Hematopoietic multipotent progenitor cell treated with erythropoietin and hydrocortisone succinate and interleukin-3 and kit ligand, for 15 days (in vitro differentiated cells): ENCODE measurements at places on chromosomes 5 and 9.

GRCh38 chr5:78562001-78562400, 86.6 kb downstream of the LHFPL2 start:
- no peak for DNase-seq

DNA sequence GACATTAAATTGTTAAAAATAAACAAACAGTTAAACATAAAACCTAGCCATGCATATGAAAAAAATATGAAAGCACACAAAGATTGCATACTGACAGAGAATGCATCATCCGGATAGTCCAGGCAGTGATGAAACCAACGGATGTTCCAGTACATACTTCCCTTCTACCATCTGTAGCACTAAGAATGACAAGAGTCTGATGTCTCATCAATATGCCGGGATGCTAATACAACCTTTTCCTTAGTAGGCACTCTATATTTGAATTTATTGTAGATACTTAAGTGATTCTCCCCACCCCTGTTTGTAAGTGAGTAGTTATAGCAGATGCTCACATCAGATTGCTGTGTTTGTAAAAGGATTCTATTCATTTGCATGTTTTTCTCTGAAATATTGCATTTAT, 571.2 kb upstream of the WWC1 start:
- no peak for DNase-seq

DNA sequence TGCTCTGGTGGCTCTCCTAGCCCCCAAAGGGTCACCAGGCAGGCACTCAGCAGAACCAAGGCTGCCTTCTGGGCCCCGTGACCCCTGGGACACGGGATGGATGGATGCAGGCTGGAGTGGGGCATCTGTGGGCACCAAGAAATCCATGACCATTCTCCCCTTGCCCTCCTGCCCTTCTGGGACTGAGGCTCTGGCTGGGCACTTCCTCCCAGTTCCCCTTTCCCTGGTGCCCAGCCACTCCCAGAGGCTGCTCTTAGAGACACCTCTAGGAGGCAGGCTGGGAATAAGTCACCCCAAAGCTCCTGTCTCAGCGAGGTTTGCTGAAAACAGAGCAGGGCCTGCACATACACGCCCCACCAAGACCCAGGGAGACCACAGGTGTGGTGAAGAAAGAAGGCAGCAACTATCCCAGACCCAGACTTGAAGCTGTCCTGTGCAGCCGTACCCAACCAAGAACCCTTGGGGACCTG, 943 bp downstream of the STING1 start:
- DNase-seq: no peak

DNA sequence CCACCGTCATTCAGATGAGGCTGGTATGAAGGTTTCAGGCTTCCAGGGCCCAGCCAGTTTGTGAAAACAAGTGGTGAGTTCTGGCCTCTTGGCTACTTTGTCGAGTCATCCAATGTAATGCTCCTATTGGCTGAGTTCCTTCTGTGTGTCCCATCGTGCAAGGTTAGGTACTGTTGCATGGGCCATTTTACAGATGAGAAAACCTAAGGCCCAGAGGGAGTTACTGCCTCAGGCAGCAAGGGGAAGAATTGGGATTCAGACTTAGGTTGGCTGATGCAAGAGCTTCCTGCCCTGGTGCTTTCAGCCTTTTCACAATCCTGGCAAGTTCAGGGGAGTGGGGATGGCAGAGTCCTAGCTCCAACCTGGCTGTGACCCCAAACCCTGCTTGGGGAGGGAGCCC, 17.4 kb upstream of the PITX1 start:
- no peak for DNase-seq

- no peak for DNase-seq
These were observed 27.3 kb downstream of the PUM3 start for GRCh38 chr9:2816476-2817141.

DNA sequence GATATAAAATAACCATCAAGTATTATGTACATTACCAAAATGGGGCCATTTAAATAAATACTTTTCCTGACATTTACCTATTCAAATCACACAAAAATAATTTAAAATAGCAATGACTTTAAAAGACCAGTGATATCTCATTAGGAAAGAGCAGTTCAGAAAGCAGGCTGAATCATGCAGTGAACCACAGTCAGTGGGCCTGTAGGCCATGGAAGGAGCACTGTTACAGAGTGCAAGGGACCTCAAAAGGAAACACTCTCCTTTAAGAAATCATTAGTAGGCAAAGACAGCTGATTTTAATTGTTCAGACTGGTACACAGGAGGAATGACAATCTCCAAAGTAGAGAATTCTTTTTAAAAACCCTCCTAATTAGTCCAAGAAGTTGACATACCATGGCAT, 283.5 kb upstream of the EFNA5 start:
- DNase-seq: no peak

- no peak for DNase-seq
These were observed 1012.8 kb upstream of the EDIL3 start for GRCh38 chr5:85397451-85397850.

DNA sequence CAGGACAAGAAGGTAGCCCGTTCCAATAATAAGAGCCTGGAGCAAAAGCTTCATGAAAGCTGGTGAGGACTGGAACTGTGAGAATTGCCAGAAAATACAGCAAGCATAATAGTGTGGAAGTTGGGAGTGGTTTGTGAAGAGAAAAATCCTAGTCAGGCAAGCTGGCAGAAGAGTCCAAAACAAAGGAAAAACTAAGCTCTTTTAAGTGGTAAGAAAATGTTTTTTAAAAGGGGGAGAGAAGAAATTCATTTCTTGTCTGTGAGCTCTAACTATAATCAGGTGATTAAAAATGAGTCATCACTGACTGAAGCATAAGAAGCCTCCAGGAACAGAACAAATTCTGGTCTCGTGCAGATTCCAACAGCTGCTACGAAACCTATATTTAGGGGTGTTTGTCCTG, 102.6 kb downstream of the CAAP1 start:
- DNase-seq: no peak

DNA sequence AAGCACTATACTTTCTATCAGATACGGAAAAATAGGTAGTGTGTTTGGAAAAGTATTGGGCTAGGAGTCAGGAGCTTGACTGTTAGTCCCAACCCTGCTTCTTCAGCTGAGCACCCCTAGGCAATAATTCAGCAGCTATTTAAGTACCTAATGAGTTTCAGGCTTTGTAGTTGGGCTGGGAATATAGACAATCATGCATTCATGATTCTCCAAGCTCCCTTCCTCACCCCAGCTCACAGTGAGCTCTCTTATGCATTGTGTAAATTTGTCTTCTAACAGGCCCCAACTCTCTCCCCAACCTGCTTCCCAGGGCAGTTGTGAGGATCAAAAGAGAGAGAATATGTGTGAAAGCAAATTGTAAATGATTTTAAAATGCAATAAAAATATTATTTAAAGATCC, 201.2 kb downstream of the MSX2 start:
- DNase-seq: no peak

DNA sequence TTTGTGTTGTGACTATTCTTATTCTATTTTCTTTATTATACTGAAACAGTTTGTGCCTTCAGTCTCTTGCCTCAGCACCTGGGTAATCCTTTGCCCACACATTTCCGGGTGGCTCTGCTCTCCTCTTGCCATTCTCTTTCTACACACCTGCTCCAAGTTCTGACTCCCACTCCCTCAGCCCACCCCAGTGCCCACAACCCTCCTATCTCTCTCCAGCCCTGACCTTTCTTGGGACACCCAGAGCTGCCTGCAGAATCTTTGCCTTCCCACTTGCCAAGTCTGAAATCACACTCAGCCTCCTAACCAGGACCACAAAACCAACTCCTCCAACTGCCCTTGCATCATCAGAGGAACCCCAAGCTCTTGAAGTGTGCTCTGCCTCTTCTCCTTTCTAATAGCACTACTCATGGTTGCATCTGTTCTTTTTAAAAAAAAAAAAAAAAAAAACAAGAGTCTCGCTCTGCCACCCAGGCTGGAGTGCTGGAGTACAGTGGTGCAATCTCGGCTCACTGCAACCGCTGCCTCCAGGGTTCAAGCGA, 4.1 kb downstream of the SWI5 start:
- DNase-seq: no peak

DNA sequence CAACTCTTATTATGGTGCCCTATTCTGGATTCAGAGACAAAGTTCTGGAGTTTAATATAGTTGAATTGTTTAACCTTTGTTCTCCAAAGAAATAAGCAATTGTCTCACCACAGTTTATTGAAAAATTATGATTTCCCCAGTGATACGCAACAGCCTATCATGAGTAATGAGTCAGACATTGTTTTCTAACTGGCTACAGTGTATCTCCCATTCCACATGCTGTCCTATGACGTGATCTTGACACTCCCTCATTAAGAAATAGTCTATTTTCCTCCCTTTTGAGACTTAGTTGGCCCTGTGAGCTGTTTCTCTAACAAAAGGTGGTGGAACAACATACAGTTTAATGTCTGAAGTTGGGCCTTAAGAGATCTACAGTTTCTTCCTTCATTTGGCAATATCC, 1290.6 kb upstream of the CDH6 start:
- no peak for DNase-seq

DNA sequence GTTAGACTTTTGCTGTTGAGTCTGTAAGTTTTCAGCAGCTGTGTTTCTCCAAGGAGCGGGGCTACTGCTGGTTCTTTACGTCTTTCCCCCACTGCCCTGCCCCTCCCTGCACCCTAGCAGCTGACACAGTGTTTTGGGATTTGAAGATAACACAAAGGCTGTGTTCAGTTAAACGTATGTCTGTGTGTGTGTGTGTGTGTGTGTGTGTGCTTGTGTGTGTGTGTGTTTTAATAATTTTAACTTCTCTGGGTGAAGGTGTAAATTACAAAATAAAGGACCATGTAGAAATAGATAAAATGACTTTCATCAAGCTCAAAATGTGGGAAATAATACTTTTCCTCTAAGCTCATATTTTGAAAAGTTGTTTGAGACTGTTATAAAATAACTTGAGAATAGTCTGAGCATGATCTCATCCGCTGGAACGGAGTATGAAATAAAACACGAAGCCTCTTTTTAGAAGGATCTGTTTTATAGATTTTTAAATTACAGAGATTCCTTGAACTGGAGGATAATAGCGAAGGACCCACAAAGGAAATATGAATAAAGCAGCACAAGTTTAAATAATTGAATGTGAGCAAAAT, 10.9 kb downstream of the ABL1 start:
- peak; percentile 64 for DNase-seq

DNA sequence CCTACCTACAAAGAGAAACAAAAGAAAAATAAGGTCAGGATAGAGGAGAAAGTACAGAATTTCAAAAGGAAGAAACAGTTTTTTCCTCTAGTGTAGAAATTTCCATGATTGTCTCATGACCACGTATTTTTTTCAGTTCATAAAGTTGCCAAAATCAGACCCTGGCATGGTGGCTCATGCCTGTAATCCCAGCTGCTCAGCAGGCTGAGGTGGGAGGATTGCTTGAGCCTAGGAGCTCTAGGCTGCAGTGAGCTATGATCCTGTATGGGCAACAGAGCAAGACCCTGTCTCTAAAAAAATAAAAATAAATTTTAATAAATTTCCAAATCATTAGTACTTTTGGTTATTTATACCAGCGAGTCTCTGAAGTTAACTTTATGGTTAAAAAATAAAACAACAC, 37.8 kb downstream of the CWC27 start:
- no peak for DNase-seq

- no peak for DNase-seq
These were observed 27.1 kb downstream of the FRMD3 start for GRCh38 chr9:83511051-83511450.

- DNase-seq: no peak
These were observed 393.5 kb downstream of the BRINP1 start for GRCh38 chr9:118975736-118976135.

GRCh38 chr5:164234321-164234720, 728.9 kb downstream of the MAT2B start:
- no peak for DNase-seq

- DNase-seq: no peak
These were observed 143.7 kb downstream of the CCDC192 start for GRCh38 chr5:127846884-127847283.

GRCh38 chr9:134044944-134045343, 19.7 kb downstream of the BRD3OS start:
- no peak for DNase-seq

GRCh38 chr9:114945616-114946412, 15.4 kb upstream of the TNFSF8 start:
- DNase-seq: no peak

DNA sequence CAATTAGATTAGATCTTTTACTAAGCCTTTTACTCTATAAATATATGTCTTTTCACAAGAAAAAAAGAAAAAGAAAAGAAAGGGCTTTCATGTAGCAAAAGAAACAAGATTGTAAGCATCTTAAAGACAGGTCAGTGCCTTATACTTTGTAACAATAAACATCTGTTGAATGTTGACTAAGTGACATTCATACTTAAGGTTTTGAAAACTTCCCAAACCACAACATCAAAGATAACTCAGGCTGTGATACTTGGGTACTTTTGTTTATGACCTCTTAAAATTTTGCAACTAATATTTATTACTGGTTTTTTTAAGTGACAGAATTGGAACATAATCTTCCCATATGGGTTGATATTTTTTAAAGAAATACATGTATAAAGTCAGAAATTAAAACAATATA, 7.4 kb downstream of the GRAMD2B start:
- no peak for DNase-seq

- DNase-seq: no peak
These were observed 96.8 kb downstream of the PHF2 start for GRCh38 chr9:93673021-93673838.

- DNase-seq: no peak
These were observed 99.3 kb upstream of the LHFPL2 start for GRCh38 chr5:78747705-78748359.

DNA sequence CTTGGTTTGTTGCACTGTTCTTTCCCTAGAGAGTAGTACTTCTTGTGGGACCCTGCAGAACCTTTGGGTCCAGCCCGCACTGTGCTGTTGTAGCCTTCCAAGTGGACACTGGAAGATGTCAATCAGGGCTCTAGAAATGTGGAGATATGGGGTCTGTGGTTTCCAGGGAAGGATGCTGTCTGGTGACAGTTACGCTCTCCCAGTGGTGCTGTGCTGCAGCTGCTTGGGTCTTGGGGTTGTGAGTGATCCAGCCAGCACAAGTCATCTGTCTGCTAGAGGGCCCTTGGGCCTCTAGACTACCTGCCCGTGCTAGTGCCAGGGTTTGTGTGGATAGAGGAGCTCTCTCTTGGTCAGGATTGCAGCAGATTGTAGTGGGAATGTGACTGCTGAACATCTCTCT, 484.5 kb downstream of the DMAC1 start:
- no peak for DNase-seq

DNA sequence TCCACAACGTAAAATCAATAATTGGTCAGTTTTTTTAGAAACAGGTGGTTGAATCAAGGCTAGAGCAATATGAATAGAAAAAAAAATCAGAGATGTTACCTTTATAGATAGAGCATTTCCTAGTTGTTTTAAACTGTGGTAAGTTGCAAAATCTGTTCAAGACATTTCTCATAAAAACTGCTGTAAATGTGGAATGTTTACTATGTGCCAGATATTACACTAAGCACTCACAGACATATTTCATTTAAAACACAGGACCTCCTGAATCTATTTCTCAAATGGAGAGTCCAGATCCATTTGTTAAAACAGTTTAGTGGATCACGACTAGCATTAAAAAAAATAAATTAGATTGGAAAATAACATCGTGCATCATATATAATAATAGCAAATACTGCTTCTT, 570.0 kb upstream of the ZNF608 start:
- no peak for DNase-seq
